ENCODE measurements at places on chromosomes 6 and 20. TPM values are rescaled to one million over a fixed set of nuclear protein-coding genes. Genes with fewer than 3 reads are reported as not detected.

TRDN gene
- not detected for total RNA-seq

HTR1B gene
- 0.13 TPM for total RNA-seq

WFDC12 gene
- 0.44 TPM for total RNA-seq

NHLRC1 gene
- total RNA-seq, result 1.2 TPM

TNF gene
- total RNA-seq, result 0.27 TPM

RWDD2A gene
- total RNA-seq, result 0.80 TPM

TP53TG5 gene
- total RNA-seq, result not detected

SCRT2 gene
- not detected for total RNA-seq

PRIM2 gene
- total RNA-seq, result 9.5 TPM

LY6G6D gene
- not detected for total RNA-seq

SLC4A11 gene
- 16.3 TPM for total RNA-seq

Measured in esophagus squamous epithelium (tissue), 5 donors.